Naive thymus-derived CD8-positive, alpha-beta T cell (primary cell): ENCODE measurements at places on chromosomes 13 and 19.

DNA sequence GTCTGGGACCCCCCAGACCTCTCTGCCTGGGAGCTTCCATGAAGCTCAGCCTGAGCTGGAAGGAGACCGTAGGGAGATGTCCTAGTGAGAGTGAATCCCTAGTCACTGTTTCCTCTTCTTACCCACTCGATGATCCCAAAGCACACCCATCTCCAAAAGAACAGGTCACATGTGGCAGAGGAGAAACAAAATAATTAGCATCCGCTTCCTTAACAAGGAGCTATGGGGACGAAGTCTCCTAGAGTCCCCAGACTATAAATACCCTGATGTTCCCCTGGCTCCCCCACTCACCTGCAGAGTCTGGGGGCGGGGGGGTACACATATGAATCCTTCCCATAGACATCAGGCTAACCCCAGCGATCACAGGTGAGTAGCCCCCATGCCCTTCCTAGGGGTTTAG is at the start of gene OR1I1:
Gene OR1I1 (plus strand): TSS at position 301 of the 400 bp plus-strand sequence. CDS start 4,855 bp downstream, outside the sequence.
- no peak for DNase-seq

- no peak for DNase-seq
Measured at GRCh38 chr19:11465600-11465999, 15.2 kb downstream of the ELAVL3 start.

GRCh38 chr19:32232449-32232848 is 113.0 kb upstream of the ZNF507 start:
- DNase-seq = no peak

DNA sequence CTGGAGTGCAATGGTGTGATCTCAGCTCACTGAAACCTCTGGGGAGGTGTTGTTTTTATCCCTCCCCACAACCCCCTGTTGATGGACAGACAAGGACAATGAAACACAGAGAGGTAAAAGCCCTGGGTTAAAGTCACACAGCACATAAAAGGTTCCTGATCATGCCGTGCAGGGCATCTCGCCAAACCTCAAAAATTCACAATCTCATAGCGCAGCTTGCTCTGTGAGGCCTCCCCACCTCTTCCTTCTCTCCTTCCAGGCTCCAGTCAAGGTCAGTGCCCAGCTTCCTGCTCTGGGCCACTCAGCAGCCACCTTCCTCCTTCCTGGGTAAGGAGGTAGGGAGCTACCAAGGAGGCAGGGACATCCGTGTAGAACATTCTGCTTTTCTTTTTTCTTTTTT is 2.3 kb downstream of the FUT2 start:
- DNase-seq = no peak

- DNase-seq = no peak
Measured at GRCh38 chr13:22336460-22336859, 665.6 kb downstream of the FGF9 start.

- peak; percentile 81 for DNase-seq
Measured at GRCh38 chr19:18044825-18045304, 36.9 kb downstream of the ARRDC2 start.

GRCh38 chr19:44635581-44636438 is 7.9 kb upstream of the PVR start:
- no peak for DNase-seq

DNA sequence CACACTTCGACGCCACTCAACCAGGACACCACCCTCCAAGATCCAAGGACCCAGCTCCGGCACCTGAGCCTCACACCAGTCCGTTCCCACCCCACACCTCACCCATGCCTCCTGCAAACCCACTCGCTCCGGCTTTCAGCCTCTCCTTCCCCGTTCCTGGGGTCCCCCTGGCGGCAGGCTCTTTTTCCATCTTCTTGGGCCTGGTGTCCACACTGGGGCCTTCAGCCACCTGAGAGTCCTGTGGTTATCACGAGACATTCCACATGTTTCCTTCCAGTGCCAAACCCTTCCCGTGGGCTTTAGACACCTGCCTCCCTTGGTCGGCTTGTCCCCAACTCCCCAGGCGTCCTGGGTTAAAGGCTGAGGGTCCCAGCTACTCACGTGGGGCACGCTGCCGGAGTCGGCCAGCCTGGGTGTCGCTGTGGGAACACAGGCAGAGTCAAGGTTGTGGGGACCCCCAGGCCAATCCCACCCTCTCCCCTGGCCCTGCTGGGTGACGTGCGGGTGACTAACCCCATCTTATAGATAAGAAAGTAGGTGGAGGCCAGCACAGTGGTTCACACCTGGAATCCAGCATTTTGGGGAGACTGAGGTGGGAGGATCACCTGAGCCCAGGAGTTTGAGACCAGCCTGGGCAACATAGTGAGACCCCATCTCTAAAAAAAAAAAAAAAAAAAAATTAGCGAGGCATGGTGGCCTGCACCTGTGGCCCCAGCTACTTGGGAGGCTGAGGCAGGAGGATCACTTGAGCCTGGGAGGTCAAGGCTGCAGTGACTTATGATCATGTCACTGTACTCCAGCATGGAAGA is 1.9 kb downstream of the JSRP1 start:
- DNase-seq = no peak

DNA sequence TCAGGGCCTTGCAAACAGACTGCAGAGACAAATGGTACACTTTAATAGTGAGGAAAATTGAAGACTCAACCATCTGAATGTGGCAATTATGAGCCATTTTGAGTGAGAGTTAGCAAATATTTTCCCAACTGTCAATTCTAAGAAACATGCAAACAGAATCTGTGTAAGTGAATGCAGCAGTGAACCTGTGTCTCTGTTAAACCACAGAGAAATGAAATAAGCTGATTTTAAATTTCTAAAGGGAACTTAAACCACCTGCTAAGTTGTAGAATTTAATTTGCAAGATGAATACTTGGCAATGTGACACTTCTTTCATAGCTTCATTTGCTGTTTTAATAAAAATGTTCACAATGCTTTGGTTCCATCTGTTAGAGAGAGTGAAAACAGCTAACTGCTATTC is 42.0 kb upstream of the TDRD3 start:
- no peak for DNase-seq

GRCh38 chr13:28493740-28494503 is 1.0 kb downstream of the FLT1 start:
- DNase-seq = no peak

GRCh38 chr19:41699968-41700323 is 8.5 kb upstream of the CEACAM5 start:
- DNase-seq = no peak

DNA sequence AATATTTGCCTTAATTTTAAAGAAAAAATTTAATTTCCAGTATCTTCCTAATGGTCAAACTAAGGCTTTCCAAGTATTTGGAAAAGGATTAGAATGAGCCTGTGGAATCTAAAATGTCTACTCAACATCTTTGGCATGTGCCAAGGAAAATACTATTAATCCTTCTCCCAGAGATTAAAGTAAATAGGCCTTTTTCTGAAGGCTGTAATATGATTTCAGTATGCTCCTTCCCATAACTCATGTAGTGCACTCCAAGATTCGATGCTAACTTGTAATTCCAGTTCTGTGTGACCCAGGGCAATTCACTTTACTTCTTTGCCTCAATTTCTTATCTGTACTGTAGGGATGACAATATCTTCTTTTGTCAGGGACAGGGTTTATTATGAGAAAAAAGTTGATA is 196.9 kb downstream of the ZIC5 start:
- no peak for DNase-seq

GRCh38 chr13:28658539-28658795 is 463 bp upstream of the POMP start:
- no peak for DNase-seq

DNA sequence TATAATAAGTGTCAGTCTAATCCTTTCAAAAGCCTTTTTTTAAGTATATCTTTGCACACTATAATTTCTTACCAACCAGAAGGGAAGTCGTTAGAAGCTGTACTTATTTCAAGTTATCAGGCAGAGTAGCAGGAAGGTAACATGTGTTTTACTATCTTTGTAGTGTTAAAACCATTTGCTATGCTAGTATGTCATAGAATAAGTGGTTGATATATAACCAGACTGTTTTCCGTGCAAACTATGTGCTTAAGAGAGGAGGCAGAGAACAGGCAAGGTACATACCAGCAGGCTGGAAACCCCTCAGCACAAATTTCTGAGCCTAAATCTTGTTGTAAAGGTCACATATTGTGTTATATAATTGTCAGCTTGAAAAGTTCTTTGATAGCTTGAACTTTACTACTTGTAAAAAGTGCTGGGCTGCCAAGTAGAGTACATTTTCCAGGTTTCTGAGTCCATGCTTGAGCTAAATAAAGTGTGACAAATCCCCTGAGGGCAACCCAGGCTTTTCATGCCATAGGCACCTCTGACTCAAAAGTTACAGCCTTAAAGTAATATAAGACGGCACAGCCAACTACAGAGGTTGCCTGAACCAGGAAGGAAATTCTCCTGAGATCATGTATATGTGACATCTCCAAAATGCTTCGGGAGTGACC is 1297.4 kb downstream of the PCDH9 start:
- no peak for DNase-seq

GRCh38 chr19:1026783-1027649 is 608 bp downstream of the CNN2 start:
- no peak for DNase-seq

GRCh38 chr19:17641181-17641580 is 47.0 kb downstream of the UNC13A start:
- DNase-seq = no peak

- no peak for DNase-seq
Measured at GRCh38 chr13:45500492-45501174, 35.9 kb downstream of the COG3 start.

- peak; percentile 40 for DNase-seq
Measured at GRCh38 chr19:38735257-38735686, 9.0 kb downstream of the CAPN12 start.

- peak; percentile 48 for DNase-seq
Measured at GRCh38 chr13:20828539-20829364, 55.0 kb upstream of the EEF1AKMT1 start.

DNA sequence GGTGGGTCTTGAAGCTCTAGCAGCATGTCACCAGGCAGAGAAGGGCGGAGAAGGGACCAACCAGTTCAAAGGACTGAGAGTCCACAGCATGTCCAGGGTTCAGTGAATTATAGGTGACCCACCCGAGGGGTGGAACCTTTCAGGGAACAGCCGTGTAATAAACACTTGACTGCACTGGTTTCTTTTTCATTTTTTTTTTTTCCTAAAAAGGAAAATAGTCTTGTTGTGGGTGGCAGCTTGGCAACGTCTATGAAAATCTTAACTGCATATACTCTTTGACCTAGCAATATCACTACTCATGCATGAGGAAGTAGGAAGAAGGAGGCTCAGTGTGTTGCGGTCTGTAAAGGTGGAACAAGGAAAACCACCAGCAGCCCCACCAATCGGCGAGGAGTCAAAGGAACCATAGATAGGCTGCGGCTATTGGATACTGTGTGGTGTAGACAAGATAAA is 13.0 kb upstream of the MYH14 start:
- no peak for DNase-seq

DNA sequence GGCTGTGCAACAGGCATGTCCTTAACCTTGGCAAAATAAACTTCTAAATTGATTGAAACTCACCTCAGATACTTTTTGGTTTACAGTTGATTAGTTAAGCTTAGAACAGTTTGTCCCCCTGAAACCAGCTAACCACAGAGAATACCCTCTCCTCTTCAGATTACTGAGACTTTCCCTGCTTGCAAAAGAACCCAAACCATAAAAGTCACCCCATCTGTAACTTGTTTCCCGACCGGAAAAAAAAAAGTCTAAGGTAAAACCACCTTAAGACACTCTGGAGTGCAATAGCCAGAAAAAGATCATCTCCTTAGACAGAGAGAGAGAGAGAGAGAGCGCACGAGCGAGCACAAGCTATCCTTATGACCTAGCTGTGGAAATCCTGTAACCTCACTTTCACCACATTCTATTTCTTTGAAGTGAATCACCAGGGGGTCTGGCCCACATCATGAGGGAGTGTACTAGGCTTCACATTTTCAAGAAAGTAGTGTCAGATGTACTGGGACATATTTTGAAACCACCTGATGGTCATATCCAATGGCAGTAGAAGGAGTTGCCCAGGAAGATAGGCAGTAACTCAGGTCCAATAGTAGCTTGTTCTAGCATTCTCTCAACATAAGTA is 11.1 kb upstream of the GTF2F2 start:
- DNase-seq = no peak

DNA sequence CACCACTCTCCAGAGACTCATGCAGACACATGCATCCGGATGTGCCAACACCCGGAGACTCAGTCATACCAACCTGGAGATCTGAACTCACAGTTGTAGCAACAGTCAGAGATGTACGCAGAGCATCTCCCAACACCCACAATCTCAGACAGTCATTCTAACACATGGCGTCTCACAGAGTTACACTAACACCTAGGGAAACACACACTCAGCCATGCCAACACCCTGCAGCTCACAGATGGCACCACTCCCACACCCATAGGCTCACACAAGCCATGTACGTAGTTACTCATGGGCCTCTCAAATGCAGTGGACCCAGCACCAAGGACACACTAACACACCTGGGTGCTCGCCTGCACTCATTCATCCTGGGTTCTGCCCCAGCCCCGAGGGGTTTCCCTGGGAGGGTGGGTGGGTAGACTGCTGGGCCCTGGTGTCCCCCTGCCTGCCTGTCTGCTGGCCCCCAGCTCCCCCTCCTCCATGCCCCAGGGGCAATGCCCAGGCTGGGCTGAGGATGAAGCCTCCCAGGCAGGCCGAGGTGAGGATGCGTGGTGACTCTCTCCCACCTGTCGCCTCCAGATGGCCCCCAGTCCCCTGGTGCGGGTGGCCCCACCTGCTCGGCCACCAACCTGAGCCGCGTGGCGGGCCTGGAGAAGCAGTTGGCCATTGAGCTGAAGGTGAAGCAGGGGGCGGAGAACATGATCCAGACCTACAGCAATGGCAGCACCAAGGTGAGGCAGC is 10.0 kb downstream of the PKN1 start:
- DNase-seq = no peak

GRCh38 chr19:39200803-39201115 is 3.3 kb downstream of the SYCN start:
- DNase-seq = no peak

DNA sequence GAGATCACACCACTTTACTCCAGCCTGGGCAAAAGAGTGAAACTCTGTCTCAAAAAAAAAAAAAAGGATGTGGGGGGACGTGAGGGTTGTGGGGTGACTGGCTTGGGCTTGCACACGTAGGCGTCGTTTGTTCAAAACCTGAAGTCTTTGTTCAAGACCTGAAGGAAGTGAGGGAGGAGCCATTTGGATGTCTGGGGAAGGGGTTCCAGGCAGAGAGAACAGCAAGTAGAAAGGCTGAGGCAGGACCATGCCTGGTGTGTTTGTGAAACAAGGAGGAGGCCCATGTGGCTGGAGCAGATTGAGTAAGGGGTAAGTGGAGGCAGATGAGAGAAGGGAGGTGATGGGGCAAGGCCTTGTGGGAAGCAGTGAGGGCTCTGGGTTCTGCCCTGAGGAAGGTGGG is 27.8 kb downstream of the PIN1 start:
- DNase-seq = peak; percentile 29
